Thoracic aorta (tissue), 2 donors: ENCODE measurements at places on chromosomes 2 and 18.
A peak's percentile ranks its signal among the peaks of the same experiment; 100 is the strongest.

DNA sequence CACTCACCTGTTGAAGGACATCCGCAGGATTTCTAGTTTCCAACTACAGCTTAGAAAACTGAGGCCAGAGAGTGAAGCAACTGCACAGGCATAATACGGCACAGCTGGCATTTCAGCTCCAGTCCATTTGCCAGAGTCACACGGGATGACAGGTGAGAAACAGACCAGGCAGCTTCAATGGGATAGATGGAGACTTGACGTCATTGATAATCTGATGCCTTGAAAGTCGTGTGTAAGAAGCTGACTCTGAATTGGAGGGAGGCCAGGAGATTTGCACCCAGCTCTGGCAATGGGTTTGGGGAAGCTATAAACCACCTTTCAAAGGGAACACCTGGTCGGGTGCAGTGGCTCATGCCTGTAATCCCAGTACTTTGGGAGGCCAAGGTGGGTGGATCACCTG is 12.4 kb upstream of the DNMT3A start:
- no peak for DNase-seq

GRCh38 chr2:240876475-240877251 is 8.0 kb downstream of the AGXT start:
- DNase-seq, result no peak

DNA sequence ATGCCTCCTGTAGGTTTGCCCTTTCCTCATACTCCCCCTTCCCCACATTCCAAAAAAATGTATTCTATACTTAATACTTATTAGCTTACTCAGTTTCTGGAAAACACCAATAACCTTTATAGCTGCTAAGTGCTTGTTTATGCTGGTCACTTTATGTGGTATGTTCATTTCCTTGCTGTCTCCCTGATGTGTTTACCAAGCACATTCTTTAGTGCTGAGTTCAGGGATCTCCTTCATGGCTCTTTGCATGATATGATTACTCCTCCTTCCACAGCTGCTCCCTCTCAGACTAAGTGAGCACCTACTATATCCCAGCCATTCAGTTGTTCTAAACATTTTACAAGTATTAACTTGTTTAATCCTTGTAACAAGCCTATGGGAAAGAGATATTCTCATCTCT is 698.3 kb upstream of the FANCL start:
- DNase-seq, result no peak

DNA sequence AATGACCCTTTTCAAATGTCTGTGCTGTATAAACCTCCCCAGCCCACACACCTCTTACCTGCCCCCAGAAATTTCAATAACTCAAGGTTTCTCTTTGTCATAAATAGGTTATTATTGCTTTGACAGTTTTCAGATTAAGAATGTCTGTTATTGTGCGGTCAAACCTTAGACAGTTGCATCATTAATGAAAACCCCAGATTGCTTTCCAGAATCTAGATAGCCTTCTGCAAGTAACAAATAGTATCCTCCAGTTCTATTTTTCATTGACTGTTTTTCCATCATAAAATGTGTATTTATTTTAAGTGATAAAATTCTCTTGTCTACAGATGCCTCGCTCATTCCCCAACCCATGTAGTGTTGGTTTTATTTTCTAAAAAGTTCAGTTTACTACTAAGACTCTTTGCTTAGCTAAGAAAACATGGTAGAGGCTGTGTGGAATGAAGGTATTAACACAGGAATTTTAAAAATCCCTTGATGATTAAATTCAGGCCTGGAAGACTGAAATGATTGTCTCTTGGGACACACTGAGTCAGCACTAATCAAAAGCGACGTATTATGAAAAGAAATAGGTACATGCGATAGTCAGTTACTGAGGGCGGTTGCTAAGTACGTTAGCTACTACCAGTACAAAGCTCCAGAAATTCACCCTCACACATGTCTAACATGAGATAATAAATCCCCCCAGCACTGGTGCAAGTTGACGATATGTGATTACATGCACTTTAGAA is 38.4 kb upstream of the ITGAV start:
- no peak for DNase-seq

DNA sequence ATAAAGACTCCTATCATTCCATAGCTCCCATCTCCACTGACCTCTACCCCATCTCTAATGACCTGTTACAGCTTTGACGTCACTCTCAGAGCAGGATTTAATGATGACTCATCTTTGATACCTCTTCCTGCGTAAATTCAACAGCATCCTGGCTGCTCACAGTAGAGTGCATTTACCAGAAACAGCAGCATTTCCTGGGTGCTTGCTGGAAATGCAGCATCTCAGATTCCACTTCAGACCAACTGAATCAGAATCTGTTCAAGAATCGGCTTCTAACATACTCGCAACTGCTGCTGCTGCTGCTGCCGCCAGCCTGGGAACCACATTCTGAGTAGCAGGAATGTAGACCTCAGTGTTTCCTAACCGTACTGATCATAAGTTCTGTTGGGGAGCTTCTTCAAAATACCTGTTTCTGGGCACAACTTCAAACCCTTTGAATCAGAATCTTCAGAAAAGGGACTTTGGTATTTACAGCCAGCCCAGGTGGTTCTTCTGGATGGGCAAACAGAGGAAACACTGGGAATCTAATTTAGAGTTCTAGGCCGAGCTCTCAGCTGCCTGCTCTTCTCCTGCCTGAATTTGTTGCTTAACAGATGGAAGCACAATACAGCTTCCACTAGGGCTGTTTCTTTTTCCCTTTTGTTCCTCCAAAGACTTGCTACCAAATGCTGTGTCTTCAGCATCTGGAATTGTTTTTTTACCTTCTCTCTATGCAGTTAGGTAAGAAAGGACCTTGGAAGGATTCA is 241.4 kb downstream of the NCKAP5 start:
- no peak for DNase-seq

DNA sequence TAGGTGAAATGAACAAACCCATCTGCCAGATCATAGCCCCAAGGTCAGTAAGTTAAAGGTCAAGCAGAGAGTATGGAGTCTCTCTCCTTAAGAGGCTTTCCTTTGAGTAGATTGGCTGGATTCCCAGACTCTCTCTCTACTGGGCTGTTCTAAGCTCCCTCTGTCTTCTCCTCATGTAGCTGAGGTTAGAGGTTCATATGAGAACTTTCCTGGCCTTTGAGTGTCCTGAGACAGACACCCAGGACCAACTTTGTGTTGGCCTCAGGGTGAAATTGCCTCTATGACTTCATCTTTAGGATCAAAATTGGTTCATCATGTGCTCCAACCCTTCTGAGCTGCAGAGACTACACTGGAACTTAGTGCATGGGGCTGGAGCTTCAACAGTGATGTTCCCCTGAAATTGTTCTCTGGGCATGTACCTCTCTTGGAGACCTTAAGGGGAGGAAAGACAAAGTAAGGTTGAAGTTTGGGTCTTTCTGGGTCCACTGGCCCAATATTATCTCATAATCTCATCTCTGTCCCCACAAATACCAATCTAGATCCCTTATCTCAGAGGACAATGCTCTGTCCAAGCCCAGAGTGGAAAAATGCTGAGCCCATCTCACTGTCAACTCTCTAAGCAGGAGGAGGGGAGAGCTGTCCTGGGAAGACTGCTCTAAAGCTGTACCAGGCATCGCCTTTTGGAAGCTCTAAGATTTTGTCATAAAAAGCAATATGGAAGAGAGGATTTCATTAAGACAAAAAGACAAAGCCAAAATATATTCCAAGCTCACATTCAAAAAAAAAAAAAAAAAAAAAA is 177.3 kb upstream of the ARL4C start:
- DNase-seq, result no peak

GRCh38 chr18:50218432-50219197 is 23.7 kb upstream of the MYO5B start:
- no peak for DNase-seq

DNA sequence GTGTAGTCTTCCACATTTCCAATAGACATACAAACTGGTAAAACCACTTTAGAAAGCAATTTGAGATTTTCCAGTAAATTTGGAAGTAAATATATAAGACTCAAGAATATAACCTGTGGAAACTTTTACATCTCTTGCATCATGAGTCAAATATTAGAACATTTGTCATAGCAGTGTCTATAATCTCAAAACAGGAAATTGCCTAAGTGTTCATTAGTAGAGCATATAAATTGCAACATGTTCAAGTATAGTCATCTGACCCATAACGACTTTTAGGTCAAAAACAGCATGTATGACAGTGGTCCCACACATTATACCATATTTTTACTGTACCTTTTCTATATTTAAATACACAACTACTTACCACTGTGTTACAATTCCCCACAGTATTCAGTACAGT is 555.9 kb upstream of the VRK2 start:
- no peak for DNase-seq

- no peak for DNase-seq
Observed at GRCh38 chr2:219475697-219476651, 22.7 kb upstream of the GMPPA start.

DNA sequence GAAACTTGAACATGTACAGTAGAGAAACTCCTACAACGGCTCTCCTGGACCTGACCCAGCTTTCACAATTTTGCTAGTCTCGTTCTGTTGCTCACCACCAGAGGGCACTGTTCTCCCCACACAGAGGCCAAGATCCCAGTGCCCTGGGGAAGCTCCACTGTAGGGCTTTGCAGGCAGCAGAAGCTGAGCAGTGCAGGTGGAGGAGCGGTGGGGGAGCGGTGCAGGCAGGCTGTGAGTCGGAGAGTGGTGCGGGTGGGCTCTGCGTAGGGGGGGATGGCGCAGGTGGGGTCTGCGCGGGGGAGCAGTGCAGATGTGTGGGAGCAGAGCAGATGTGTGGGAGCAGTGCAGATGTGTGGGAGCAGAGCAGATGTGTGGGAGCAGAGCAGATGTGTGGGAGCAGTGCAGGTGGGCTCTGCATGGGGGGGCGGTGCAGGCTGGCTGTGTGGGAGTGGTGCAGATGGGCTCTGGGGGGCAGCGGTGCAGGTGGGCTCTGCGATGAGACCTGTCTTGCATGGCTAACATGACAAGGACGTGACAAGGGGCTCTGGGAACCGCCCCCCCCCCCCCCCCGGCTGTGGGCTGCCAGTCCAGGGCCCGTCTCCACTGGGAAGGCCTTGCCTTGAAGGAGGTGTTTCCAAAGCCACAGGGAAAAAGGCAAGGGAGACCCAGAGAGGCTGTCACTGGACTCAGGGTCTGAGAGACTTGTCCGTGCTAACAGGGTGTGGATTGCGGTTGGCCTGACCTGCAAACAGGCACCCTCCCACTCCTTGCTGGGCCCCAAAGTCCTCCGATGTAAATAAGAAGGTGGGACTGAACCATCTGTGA is 7.3 kb downstream of the CYS1 start:
- DNase-seq, result peak; percentile 74

DNA sequence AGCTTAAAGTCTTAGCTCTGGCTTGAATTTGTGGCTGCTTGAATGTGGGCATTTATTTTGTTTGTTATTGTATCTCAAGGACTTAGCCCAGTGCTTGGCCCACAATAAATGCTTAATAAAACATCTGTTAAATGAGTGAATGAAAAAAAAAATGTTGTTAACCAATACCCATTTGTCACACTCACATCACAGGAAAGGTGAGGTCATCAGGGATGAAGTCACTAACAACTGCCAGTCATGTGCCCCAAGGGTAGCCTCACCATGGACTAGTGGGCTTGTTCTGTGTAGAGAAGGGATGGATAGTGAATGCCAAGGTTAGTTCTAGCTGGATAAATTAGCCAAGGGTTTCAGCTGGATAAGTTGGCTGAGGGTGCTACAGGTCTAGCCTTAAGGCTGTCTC is 3.0 kb downstream of the NRBP1 start:
- no peak for DNase-seq

DNA sequence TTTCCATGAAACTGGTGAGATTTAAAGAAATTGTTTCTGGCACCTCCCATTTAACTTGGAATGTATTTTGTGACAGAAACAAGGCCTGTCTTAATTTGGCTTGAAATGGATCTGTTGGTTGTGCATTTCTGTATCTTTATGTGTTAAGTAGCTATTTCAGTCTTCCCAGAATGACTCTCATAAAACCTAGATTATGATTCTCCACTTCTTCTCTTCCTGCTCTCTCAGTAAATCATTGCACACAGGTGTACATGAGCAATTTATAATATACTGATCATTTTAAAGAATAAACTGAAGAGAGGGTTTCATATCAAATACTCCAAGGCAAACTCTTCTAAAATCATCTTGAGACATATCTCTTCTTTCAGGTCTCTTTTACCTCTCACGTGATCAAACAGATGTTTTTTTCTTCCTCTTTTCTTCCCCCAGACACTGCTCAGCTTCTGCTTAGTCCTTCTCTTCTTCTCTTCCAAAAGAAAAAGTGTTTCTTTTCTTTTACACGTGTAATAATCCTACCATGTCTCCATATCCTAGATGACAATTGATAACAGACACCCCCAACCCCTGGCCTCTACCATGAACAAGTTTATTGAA is 112.0 kb downstream of the PPP1R1C start:
- DNase-seq, result no peak

GRCh38 chr18:63107171-63107845 is 212.3 kb downstream of the BCL2 start:
- DNase-seq, result no peak

- no peak for DNase-seq
Observed at GRCh38 chr18:77530732-77531131, 281.1 kb downstream of the GALR1 start.

- DNase-seq, result no peak
Observed at GRCh38 chr2:179594268-179595112, 266.9 kb downstream of the ZNF385B start.

DNA sequence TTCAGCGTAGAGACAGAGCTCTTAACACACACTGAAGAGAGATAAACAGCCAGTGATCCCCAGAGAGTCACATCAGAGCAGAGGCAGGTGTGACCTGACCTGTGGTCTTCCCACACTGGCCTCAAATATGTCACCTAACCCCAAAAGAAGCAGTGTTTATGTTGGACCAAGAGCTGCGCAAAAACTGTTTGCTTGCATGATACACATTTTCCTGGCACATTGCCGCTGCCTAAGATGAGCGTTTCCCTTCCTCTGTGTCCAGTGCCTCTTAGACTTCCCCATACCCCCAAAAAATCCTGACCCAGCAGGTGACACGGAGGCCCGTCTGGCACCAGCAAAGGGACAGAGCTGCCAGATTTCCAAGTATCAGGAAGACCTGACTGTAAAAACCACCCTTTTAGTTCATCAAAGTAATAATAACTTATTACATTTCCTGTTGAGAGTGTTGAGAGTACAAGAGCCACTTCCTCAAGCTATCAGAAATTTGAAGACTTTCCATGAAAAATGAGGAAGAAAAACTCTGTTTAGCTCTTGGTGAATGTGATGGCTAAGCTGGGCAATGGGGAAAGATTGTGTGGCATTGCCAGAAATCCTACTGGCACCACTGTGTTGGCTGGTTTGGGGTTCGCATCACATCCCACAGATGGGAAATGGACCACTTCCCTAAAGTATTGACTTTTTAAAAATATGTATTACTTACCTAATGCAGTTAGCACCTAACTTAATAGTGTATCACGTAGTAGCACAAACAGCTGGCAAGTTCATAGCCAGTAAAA is 6.7 kb downstream of the TNFRSF11A start:
- no peak for DNase-seq

DNA sequence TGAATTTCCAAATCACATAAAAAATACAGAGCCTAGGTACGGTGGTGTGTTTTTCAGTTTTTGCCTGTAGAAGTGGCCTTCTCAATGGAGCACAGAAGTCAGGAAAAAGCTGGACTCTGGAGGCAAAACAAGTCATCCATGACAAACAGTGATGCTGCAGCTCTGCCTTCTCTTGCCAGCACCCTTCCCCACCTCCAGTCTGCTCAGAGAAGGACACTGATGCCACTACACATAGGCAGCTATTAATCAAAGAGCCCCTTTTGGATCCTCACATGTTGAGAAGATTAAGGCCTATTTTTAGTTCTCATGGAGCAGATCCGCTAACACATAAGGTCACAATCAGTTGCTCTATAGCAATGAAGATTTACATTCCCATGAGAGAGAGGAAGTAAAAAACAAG is 181.6 kb upstream of the GALNT5 start:
- DNase-seq, result no peak

- DNase-seq, result no peak
Observed at GRCh38 chr2:206442833-206443734, at the start of gene ADAM23. Gene ADAM23 (plus strand): TSS chr2:206443532. CDS start chr2:206443867, 335 bp downstream.

- no peak for DNase-seq
Observed at GRCh38 chr2:6475155-6475940, 390.4 kb downstream of the CMPK2 start.
